Heart right ventricle (tissue), 16 donors: ENCODE measurements at places on chromosomes 5 and 9. TPM values are rescaled to one million over a fixed set of nuclear protein-coding genes. Genes with fewer than 3 reads are reported as not detected.

- H3K27ac ChIP-seq: no peak overlapping the region
- H3K4me3 ChIP-seq: no peak overlapping the region
- no peak for DNase-seq
- no peaks in the 10 kb centered on the region for H3K36me3 ChIP-seq
- no peaks in the 10 kb centered on the region for H3K27me3 ChIP-seq
- no peaks in the 10 kb centered on the region for H3K4me1 ChIP-seq
Observed at GRCh38 chr5:26326153-26326759, 712.1 kb downstream of the CDH9 start.

GRCh38 chr9:109939698-109940342 lies 159.8 kb downstream of the PALM2AKAP2 start:
- H3K36me3 ChIP-seq: peaks cover 11% of the 10 kb centered on the region
- no peaks in the 10 kb centered on the region for H3K27me3 ChIP-seq
- no peak for DNase-seq
- H3K4me3 ChIP-seq: no peak overlapping the region
- H3K4me1 ChIP-seq: peaks cover 8% of the 10 kb centered on the region
- H3K27ac ChIP-seq: no peak overlapping the region

DNA sequence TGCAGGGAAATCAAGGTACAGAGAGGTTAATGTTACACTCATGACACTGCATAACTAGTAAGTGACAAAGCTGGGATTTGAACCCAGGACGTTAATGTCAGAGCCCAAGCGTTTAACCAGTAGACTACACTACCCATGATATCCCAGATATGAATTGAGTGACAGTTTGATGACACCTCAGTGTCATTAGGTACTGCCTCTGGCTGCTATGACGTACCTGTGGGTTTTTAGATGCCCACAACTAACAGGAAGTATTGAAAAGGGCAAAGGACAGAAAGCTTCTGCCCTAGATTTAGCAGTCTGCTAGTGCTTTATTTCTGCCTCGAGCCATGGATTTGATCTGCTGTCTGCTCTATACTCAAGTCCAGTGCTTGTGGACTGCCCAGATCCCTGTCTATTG lies 56.2 kb downstream of the GLRA1 start:
- no peak overlapping the region for H3K27ac ChIP-seq
- no peak overlapping the region for H3K4me3 ChIP-seq
- no peaks in the 10 kb centered on the region for H3K27me3 ChIP-seq
- no peaks in the 10 kb centered on the region for H3K4me1 ChIP-seq
- no peak for DNase-seq
- H3K36me3 ChIP-seq: no peaks in the 10 kb centered on the region

GRCh38 chr9:14524873-14525515 lies 168.2 kb downstream of the ZDHHC21 start:
- DNase-seq: no peak
- H3K27me3 ChIP-seq: no peaks in the 10 kb centered on the region
- H3K4me1 ChIP-seq: peaks cover 6% of the 10 kb centered on the region
- no peak overlapping the region for H3K4me3 ChIP-seq
- no peak overlapping the region for H3K27ac ChIP-seq

GRCh38 chr5:103607346-103607745 lies 44.8 kb upstream of the NUDT12 start:
- H3K27me3 ChIP-seq: no peaks in the 10 kb centered on the region
- no peak overlapping the region for H3K27ac ChIP-seq
- no peak for DNase-seq
- no peak overlapping the region for H3K4me3 ChIP-seq
- no peaks in the 10 kb centered on the region for H3K36me3 ChIP-seq
- no peaks in the 10 kb centered on the region for H3K4me1 ChIP-seq

- H3K36me3 ChIP-seq: peaks cover 29% of the 10 kb centered on the region
- H3K4me3 ChIP-seq: no peak overlapping the region
- no peaks in the 10 kb centered on the region for H3K4me1 ChIP-seq
Observed at GRCh38 chr5:1315018-1315708, 20.3 kb upstream of the TERT start.

- DNase-seq: no peak
- no peak overlapping the region for H3K4me3 ChIP-seq
- H3K27me3 ChIP-seq: peaks cover 31% of the 10 kb centered on the region
- H3K36me3 ChIP-seq: no peaks in the 10 kb centered on the region
- H3K27ac ChIP-seq: no peak overlapping the region
Observed at GRCh38 chr9:135247227-135247930, 159.9 kb downstream of the OLFM1 start.

GRCh38 chr5:87127956-87128687 lies 139.6 kb upstream of the RASA1 start:
- no peaks in the 10 kb centered on the region for H3K27me3 ChIP-seq
- no peaks in the 10 kb centered on the region for H3K36me3 ChIP-seq
- H3K4me3 ChIP-seq: no peak overlapping the region
- no peaks in the 10 kb centered on the region for H3K4me1 ChIP-seq

DNA sequence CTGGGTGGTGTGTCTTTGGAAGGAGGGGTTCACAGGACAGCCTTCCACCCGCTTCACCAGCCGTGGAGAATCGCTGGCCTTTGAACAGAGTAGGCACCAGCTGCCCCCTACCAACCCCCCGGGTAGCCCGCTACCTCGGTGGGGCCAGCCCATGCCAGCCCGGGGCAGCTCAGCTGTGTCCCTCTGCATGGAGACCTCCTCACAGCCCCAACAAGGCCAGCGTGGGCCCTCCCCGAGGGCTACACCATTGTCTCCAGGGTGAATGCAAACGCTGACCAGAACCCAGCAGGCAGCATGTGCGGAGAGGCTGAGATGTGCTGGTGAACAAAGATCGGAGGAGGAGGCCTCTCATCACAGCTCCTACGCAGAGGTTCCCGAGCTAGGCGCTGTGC lies 51.9 kb downstream of the LMX1B start:
- peaks cover 26% of the 10 kb centered on the region for H3K4me1 ChIP-seq
- no peaks in the 10 kb centered on the region for H3K36me3 ChIP-seq
- H3K27ac ChIP-seq: no peak overlapping the region
- H3K27me3 ChIP-seq: peaks cover 29% of the 10 kb centered on the region
- DNase-seq: no peak
- no peak overlapping the region for H3K4me3 ChIP-seq

DNA sequence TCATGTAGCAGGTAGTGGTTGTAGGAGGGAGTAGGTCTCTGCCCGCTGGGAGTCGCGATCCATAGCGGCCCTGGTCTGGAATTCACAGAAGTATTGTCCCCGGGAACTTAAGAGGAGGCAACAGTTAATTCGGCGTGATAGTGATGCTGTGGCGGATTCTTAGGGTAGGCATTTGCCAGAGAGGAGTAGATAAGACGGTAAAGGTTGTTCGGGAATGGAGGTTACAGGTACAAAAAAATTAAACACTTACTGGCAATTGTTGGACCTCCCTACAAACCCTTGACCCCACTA lies 679 bp downstream of the SMC5 start:
- no peak for DNase-seq
- H3K4me1 ChIP-seq: peaks cover 66% of the 10 kb centered on the region
- H3K27me3 ChIP-seq: no peaks in the 10 kb centered on the region
- H3K36me3 ChIP-seq: no peaks in the 10 kb centered on the region
- peak overlapping the region; percentile 86 for H3K4me3 ChIP-seq

DNA sequence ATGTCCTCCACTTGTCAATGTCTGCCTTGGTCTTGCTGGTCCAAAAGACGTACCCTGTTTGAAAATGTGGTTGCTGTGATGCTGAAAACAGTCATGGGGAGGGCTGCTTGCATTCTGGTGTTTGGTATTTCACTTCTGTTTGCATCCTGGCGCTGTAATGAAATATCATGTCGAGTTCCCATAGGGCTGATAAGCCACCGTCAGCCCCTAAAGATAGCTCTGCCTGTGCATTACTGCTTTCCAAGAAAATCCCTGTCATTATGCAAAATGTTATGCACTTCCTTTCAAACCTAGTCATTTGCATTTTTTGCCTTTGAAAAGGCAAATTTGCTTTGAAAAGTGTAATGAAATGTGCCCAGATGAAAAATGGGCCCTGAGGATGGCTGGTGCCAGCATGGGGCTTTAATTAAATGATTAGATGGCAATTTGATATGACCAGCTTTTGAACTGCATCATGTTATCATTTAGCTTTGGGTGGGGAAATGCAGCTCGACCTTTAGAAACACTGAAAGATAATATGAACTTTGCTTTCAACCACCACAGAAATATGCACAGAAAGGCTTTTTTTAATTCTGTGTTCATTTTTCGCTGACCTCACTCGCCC lies 374.4 kb upstream of the SGCD start:
- no peak overlapping the region for H3K27ac ChIP-seq
- no peak for DNase-seq
- no peaks in the 10 kb centered on the region for H3K36me3 ChIP-seq
- no peak overlapping the region for H3K4me3 ChIP-seq

GRCh38 chr5:38048400-38048799 lies 208.6 kb upstream of the GDNF start:
- no peak overlapping the region for H3K27ac ChIP-seq
- DNase-seq: no peak
- H3K27me3 ChIP-seq: no peaks in the 10 kb centered on the region
- no peak overlapping the region for H3K4me3 ChIP-seq

DNA sequence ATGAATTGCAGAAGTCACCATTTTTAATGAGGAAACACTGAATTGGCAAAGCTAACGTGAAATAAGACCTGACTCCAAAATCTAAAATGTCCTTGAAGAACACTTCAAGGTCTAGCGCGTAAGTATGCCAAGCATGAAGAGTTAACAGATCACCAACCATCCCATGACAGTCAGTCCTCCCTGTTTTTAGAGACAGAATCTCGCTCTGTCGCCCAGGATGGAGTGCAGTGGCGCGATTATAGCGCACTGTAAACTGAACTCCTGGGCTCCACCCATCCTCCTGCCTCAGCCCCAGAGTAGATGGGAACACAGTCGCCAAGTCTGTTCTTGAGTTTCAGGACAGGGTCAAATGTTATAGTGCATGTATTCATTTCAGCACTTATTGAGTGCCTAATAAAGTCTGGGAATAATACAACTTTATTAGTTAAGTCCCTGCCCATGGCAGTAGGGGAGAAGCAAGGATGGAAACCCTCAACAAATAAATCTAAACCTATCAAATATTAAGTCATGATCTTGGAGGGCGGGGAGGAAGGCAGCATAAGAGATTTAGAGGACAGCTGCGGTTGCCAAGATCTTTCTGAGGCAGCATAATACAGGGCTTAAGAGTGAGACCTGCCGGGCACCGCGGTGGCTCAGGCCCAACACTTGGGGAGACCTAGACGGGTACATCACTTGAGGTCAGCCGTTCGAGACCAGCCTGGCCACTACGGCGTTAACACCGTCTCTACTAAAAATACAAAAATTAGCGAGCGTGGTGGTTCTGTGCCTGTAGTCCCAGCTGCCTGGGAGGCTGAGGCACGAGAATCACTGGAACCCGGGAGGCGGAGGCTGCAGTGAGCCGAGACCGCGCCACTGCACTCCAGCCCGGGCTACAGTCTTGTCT lies 1.1 kb downstream of the ATPSCKMT start:
- DNase-seq: no peak
- H3K4me3 ChIP-seq: peak overlapping the region; percentile 57
- no peaks in the 10 kb centered on the region for H3K36me3 ChIP-seq
- peaks cover 21% of the 10 kb centered on the region for H3K4me1 ChIP-seq

GRCh38 chr5:179127136-179128040 lies 67.2 kb downstream of the ZNF354C start:
- no peaks in the 10 kb centered on the region for H3K4me1 ChIP-seq
- no peak overlapping the region for H3K27ac ChIP-seq
- no peak for DNase-seq
- H3K27me3 ChIP-seq: no peaks in the 10 kb centered on the region
- H3K4me3 ChIP-seq: no peak overlapping the region

GRCh38 chr5:168159425-168159824 lies 132.0 kb upstream of the WWC1 start:
- no peak overlapping the region for H3K27ac ChIP-seq
- peaks cover 26% of the 10 kb centered on the region for H3K4me1 ChIP-seq
- no peaks in the 10 kb centered on the region for H3K27me3 ChIP-seq
- H3K36me3 ChIP-seq: no peaks in the 10 kb centered on the region

DMRTA1 gene
- 0.83 TPM for total RNA-seq

CKMT2 gene
- total RNA-seq: 1,320 TPM

COL5A1 gene
- 16.3 TPM for total RNA-seq

SCGB3A2 gene
- total RNA-seq: not detected

WDR31 gene
- 18.5 TPM for total RNA-seq

INSL6 gene
- not detected for total RNA-seq

RPL35 gene
- total RNA-seq: 615 TPM

SH2D3C gene
- total RNA-seq: 17.0 TPM

SLC6A3 gene
- total RNA-seq: 0.18 TPM
